ENCODE measurements at places on chromosomes 4 and X. TPM values are rescaled to one million over a fixed set of nuclear protein-coding genes. Genes with fewer than 3 reads are reported as not detected.

GRCh38 chr4:47238667-47239066, 207.3 kb downstream of the GABRB1 start:
- H3K4me3 ChIP-seq, result no peak overlapping the region
- no peaks in the 10 kb centered on the region for H3K36me3 ChIP-seq
- H3K27ac ChIP-seq, result no peak overlapping the region

DNA sequence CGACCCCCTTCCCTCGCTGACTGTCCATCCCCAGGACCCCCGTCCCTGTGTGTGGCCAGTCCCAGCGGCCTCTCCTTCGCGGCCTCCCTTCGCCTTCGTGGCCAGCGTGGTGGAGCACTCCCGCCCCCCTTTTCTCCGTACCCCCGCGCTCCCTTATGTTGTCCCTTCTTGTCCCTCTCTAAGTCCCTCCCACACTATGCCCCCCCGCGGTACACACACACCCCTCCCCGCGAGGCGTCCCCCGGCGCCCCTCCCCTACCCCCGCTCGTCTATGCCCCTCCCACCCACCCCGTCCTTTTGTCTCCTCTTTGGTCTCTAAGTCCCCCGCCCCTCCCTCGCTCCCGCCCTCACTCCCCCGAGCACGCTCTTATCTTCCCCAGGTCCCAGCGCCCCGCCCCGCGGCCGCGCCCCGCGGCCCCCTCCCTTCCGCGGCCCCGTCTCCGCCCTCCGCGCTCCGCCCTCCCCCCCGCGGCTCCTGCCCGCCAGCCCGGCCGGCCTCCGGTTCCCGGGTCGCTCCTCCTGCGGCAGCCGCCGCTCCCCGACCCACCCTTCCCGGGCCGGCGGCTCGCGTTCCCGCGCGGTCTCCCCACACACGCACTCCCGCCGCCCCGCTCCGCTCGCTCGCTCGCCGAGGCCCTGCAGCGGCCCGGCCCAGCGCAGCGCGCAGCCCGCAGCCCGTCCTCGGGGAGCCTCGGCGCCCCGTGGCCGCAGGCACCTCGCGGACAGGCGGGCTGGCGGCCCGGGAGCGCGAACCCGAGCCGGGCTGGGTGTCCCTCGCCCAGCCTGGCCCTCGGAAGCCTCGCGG, 26.3 kb downstream of the UTP14A start:
- no peak overlapping the region for H3K27ac ChIP-seq
- peak overlapping the region; percentile 74 for H3K4me3 ChIP-seq
- peaks cover 4% of the 10 kb centered on the region for H3K36me3 ChIP-seq
- peaks cover 3% of the 10 kb centered on the region for H3K27me3 ChIP-seq

- H3K27ac ChIP-seq, result no peak within 1 kb of the TSS
- peaks cover 26% of the 10 kb centered on the region for H3K4me1 ChIP-seq
- no peaks in the 10 kb centered on the region for H3K27me3 ChIP-seq
- peak within 1 kb of the TSS; percentile 93 for H3K4me3 ChIP-seq
These were observed at the start of gene CCNI for GRCh38 chr4:77075869-77076799. Gene CCNI (minus strand): TSS chr4:77075989. CDS start chr4:77066362, 9,627 bp downstream.

DNA sequence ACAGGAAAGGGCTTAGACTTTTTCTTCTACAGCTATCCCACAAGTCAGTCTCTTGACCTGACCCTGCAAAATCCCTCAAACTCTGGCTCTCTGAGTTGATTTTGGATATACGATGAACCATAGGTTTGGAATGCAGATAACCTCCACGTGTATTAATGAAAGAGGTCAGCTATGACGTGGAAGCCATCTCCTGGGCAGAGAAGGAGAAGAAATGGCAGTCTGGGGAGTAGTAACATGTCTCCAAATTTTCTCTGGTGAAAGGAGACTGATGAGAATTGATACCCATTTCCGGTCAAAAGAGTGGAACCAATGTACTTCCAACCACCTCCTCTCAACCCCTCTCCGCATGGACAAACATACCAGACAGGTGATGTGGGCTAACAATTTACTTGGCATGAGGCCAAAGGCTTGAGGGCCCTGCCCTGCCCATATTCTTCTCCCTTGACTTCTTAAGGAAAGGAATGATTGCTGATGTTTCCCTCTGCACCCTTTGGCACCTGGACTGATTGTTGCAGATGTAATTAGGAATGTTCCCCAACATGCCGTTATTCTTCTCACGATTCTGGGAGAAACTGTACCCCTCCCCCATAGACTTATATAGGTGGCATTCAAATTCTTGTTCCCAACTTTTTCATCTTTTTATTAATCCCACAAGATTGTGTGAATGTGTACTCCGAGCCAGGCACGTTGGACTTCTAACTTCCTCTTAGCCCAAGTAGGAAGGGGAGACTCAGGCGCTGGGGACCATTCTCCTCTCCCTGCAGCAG, 580 bp upstream of the PLS3 start:
- no peaks in the 10 kb centered on the region for H3K36me3 ChIP-seq
- no peak overlapping the region for H3K27ac ChIP-seq
- H3K27me3 ChIP-seq, result peaks cover 12% of the 10 kb centered on the region
- H3K4me1 ChIP-seq, result no peaks in the 10 kb centered on the region
- H3K4me3 ChIP-seq, result no peak overlapping the region
- no peak for DNase-seq

USP17L11 gene
- not detected for total RNA-seq

All from activated CD4-positive, alpha-beta memory T cell treated with anti-CD3 and anti-CD28 coated beads for 36 hours (primary cell).